Tibial nerve (tissue), 4 donors: ENCODE measurements at places on chromosomes 3 and 15. TPM values are rescaled to one million over a fixed set of nuclear protein-coding genes. Genes with fewer than 3 reads are reported as not detected.

DNA sequence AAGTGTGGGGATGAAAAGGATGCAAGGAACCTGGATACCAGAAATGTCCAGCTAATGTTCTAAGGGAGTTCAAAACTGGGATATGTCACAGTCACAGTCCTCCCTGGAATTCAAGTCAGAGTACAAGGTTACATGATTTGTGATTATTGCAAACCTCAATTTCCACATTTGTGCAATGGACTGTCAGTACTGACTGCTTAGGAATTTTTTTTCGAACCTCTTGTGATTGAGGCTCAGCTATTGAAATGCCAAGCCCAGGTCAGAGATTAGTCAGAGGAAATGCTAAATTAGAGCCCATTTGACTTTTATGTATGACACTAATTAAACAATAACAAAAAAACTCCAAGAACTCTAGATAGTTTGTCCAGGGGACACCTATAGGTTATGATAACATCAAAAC is 210.2 kb downstream of the THSD4 start:
- DNase-seq, result no peak

- DNase-seq, result no peak
Measured at GRCh38 chr3:76383781-76384180, 598.4 kb upstream of the ZNF717 start.

GRCh38 chr3:9884555-9885165 is 4.6 kb upstream of the CIDEC start:
- DNase-seq, result peak; percentile 12

- DNase-seq, result no peak
Measured at GRCh38 chr3:156316076-156316475, 195.7 kb downstream of the KCNAB1 start.

DNA sequence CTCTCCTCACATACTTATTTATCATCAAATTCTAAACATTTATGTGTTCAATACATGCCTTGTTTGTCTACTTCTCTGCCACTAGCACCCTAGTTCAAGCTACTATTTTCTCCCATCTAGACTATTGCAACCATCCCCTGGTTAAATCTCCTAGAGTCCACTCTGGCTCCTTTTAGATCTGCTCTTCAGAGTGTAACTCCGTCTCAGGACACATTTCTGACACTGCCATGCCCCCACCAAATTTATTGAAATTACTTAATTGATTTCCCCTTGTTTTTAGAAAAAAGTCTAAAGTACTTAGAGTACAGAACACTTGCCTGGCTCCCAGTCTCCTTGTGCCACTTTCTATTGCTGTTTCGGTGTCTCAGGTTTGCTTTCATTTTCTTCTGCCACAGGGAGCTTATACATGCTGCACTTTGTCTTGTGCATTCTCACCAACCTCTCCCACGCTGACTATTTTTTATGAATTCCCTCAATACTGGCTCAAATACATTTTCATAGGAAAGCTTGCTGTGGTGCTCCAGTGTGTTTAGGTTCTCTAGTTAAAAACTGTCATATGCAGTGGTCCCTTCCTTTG is 792.3 kb downstream of the DIPK2A start:
- DNase-seq, result no peak

Gene CLSTN2
- 21.3 TPM for total RNA-seq
